Right renal pelvis (tissue), 4 donors: ENCODE measurements at places on chromosomes 4 and X. TPM values are rescaled to one million over a fixed set of nuclear protein-coding genes. Genes with fewer than 3 reads are reported as not detected.

DNA sequence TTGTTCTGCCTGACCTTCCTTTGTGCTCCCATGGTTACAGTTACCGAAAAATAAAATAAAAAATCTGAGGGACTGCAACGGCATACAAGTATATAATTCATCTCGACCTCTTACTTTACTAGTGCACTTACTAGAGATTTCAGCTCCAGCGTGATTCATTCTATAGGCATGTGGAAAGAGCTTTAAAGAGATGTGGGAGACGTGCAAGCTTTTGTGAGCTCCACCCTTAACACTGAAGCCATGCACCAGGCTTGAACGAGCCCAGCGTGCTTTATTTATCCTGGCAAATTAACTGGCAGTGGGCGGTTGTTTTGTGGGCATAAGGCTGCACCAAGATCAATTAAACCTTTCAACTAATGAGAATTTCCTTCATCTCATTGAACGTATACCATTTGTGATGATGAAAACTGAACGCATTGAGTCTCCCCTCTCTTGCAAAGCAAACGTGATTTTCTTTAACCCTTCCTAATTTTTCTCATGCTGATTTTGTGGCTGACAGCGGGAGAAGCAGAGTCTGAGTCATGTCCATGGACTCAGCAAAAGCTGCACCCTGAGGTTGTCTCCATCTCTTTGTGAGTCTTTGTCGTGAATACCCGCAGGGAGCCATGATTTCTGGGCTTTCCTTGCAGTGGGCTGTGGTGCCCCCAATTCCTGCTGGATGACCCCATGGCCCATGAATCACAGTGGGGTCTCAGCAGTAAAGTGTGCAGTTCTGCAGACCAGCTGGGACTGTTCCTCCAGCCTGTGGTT lies 60.1 kb downstream of the MXRA5 start:
- DNase-seq, result no peak

GRCh38 chrX:101274198-101274597 lies 16.9 kb downstream of the TAF7L start:
- no peak for DNase-seq

DNA sequence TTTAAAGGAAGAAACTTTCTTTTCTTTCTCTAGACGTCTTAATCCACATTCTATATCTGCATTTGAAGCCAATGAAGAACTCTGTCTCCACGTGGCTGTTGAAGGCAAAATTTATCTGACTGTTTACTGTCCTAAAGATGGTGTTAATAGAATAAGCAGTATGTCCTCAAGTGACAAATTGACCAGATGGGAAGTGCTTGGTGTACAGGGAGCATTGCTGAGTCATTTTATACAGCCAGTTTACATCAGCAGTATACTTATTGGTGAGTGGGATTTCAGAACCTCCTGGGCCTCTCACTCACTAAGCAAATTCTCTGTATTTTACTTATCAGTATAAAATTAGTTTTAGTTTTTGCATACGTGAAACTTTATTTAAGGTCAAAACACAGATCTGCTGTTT lies 33.7 kb downstream of the ADAD1 start:
- no peak for DNase-seq

DNA sequence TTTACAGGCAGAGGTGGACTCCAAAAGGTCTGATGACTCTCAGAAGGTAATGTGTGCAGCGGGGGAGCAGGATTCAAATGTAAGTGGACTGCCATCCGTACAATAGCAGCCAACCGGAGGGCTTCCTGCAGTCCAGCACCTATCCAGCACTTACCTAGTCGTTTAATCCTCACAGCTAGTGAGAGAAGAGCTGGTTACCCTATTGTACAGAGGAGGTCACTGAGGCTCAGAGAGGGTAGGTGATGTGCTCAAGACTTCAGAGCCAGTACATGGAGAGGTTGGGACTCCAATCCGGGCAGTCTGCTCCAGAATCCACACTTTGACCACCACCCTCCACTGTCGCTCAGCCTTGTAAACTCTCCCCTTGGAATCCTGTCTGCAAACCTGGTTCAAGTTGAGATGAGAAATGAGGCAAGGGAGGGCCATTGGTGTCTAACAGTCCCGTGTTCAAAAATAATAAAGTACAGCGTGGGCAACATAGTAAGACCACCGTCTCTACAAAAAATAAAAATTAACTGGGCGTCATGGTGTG lies 22.5 kb upstream of the JAKMIP1 start:
- no peak for DNase-seq

- no peak for DNase-seq
Observed at GRCh38 chr4:109588176-109588575, 28.1 kb downstream of the MCUB start.

DNA sequence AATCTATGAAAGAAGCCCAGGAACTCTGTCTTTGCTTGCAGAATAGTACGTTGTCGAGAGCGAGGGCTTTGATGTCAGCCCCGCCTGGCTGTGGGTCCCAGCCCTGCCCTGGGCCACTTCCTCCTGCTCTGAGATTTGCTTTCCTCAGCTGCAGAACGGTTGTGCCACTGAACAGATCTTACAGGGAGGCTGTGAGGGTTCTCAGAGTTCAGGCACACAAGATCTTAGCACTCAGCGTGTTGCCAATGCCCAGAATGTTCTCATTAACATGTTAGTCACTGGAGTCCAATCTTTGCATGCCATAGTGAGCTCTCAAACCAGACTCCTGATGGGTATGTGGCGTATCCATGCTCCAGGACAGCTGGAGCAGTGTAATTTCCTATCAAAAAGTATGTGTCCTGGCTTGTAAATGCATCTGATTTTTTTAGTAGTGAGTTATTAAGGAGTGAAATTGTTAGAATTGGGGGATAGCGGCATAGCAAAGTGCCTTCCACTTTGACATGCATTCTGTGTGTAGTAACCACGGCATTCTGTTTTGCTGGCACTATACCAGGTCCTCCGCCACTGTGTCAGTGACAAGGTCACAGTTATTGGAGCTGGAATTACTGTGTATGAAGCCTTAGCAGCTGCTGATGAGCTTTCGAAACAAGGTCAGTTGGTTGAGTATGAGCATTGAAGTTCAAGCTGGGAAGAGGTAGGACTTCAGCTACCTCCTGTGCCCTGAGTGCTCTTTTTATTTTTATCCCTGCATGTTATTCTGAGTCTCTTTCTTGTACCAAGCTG lies 31.6 kb downstream of the TKTL1 start:
- DNase-seq, result no peak

TSPAN7 gene
- polyA plus RNA-seq, result 52.6 TPM

DNA sequence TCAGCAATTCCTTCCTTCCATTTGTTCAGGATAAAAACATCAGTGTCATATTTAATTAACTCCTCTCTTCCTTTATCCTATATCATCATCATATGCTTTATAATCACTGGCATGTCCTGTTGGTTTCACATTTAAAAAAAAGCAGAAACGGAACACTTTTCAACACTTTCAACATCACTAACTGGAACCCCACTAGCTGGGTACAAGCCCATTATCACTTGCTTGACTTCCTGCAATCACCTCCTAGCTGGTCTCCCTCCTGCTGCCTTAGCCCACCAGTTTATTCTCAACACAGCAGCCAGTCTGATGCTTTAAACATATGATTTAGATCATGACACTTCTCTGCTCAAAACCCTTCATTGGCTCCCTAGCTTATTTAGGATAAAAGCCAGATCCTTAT lies 116.4 kb upstream of the LSM6 start:
- no peak for DNase-seq

RFC1 gene
- 83.3 TPM for polyA plus RNA-seq

MYL5 gene
- polyA plus RNA-seq, result 15.5 TPM

SRPK3 gene
- 1.5 TPM for polyA plus RNA-seq

DNA sequence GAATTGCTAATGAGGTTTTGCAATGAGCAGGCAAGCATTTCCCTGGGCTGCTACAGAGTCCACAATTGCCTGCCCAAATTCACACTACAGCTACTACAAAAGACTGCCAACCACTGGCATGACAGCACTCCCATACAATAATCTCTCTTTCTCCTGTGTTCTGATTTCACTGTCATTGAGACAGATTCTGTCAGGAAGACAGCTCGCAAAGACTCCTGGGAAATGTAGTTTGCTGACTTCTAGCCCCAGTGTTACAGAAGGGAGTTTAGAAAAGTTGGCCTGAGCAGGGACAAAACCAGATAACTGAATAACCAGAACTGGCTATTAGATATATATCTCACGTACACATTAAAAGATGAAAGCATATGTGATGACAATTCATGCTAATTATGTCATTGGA lies 1231.3 kb upstream of the PRKX start:
- no peak for DNase-seq
